ENCODE measurements at places on chromosomes 5 and 9.

DNA sequence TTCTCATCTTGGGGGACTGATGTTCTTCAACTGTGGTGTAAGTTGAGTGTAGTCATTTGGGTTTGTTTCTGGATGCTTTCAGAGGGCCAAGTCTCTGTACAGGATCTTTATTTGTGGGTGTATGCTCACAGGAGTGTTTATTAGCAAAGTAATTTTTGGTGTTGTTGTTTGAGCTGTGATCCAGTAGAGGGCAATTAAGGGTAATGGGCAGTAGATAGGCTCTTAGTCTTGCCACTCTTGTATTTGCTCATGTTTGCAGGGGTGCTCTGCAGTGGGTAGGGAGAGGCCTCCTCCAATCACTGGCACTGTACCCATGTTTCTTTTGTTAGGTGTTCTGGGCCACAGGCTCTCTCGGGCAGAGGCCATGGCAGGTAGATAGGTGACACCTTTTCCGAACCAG lies 45.9 kb upstream of the ITGA2 start:
- no peak for DNase-seq

- no peak for DNase-seq
Measured at GRCh38 chr9:33731142-33731541, 64.2 kb upstream of the PRSS3 start.

- DNase-seq, result no peak
Measured at GRCh38 chr9:126363847-126364671, 37.4 kb downstream of the MVB12B start.

- peak; percentile 94 for DNase-seq
Measured at GRCh38 chr5:72486371-72486770, 20.8 kb downstream of the ZNF366 start.

GRCh38 chr9:94961870-94962269 lies 235.4 kb downstream of the AOPEP start:
- DNase-seq, result no peak

- no peak for DNase-seq
Measured at GRCh38 chr5:116897291-116897690, 322.7 kb upstream of the SEMA6A start.

- peak; percentile 99 for DNase-seq
Measured at GRCh38 chr5:73448463-73449136, at the start of gene FOXD1. Gene FOXD1, minus strand, starts transcription at chr5:73448777. Its CDS starts 415 bp downstream, at chr5:73448362.

DNA sequence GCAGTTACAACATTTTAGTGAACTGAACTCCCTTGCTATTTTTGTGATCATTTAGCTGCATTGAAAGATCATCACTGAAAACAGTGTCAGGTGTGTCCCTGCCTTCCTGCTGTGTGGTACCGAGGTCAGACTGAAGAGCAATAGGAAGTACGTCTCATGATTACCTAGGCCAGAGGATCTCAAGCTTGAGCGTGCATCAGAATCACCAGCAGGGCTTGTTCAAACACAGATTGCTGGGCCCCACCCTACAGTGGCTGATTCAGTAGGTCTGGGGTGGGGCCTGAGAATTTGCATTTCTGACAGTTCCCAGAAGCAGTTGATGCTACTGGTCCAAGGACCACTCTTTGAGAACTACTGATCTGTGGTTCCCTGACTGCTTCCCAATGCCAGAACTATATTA lies 159.6 kb downstream of the ACTL7B start:
- no peak for DNase-seq

DNA sequence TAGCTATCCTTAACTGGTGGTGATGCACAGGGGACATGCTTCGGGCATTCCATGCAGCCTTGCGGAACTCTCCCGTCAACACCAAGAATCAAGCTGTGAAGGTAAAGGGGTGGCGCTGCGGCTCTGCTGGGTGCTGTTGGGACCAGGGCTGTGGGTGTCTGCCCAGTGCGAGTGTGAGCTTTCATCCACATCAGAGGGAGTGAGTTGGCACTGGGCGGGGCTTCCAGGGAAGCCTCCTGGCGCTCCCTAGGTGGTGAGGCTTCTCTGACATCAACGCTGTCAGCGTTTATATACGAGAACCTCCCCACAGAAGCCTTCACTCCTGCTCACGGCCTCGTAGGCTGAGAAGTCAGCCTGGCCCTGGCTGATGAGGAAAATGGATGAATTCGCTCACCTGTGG lies 11.7 kb downstream of the ARPC5L start:
- no peak for DNase-seq

DNA sequence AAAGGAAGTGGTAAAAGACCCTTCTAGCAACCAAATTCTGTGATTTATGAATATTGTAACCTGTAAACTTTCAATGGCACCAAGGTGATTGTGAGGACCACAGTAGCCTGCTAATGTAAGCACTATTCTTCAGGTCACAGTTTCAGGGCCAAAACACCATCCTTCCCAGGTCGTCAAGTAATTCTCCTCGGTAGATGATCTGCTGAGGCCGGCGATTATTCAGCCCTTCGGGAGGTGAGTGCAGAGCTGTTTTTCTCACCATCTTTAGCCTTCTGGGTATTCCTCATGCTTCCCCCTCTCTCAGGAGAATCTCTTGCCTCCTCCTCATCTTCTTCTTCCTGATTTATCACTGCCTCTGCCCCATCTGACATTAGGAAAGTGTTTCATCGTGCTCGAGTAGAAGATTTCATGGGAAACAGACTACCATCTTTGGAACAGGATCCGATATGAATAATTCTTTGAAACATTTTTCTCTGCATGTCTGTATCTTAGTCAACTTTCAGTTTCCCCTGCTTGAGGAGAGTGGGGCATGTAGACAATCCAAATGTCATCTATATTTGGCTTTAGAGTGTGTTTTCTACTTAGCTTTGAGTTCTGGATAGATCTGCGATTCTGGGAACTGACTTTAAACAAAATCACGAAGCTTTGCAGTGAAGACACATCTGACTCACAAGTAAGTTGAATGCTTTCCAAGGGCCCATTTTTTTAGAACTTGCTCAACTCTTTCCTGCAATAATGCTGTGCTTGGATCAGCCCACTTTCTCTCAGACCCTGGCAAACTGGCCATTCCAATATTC lies 173.9 kb downstream of the AOPEP start:
- DNase-seq, result peak; percentile 99

- no peak for DNase-seq
Measured at GRCh38 chr9:105259274-105259673, 14.8 kb downstream of the SLC44A1 start.

DNA sequence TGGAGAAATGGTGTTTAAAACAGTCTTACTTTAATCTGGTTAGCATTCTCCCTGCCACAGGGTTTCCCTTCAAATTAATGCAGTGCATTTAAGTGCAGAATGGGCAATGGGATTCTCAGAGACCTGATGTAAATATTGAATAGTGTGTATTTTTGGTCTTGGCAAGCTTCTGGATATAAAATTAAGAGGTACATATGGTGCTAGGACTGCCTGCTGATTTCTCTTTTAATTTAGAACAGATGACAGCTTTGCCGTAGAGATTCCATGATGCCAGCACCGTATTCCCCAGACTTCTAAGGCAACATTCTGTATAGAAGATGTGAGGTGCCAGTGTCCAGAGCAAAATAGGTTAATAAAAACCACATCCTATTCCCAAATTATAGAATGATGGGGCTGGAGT lies 1.9 kb downstream of the MTAP start:
- DNase-seq, result no peak

GRCh38 chr5:180646963-180647305 lies 2.5 kb downstream of the FLT4 start:
- DNase-seq, result no peak

Measured in AG10803 (cell line).